ENCODE measurements at places on chromosomes 4 and X.
A peak's percentile ranks its signal among the peaks of the same experiment; 100 is the strongest.

GRCh38 chrX:107654872-107655761 lies 26.8 kb downstream of the PRPS1 start:
- DNase-seq = peak; percentile 51

DNA sequence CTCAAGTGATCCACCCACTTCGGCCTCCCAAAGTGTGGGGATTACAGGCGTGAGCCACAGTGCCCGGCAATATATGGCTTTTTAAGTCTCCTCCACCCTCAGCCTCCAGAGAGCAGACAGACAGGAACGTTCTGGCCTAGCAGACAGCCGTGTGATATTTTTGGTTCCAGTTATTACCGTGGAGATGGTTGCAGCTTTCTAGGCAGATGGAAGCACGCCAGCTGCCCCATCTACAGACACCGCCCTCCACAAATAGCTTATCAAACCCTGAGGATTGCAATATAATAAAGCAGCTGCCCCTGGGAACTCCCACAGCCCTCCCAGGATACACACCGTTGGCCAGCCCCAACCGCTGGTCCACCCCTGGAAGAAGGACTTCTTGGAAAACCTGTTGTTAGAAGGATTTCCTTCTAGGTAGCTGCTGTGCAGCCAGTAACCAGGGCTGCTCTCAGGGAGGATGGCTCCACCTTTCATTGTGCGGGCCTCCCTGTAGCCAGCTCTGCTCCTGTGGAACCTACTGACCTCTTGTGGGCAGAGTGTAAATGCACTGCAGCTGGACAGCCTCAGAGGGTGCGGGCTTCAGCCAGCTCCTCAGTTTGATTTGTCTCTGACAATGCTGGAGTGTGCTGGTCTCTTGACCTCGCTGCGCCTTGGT lies 44.0 kb downstream of the SLC25A5 start:
- DNase-seq = peak; percentile 76

DNA sequence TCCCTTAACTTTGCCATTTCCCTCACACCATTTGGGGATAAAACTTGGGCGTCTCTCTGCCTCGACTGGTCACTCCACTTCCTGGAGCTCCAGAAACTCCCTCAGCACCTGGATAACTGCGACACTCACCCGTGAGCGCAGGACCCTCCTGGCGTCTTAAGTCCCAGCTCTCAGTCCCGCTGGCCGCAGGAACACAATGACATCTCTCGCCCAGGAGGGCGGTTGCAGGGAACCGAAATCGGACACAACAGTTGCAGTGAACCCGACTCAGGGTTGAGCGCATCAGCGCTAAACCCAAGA lies 370.9 kb upstream of the SMIM31 start:
- no peak for DNase-seq

GRCh38 chrX:12950851-12951594 lies 23.9 kb upstream of the TMSB4X start:
- no peak for DNase-seq

DNA sequence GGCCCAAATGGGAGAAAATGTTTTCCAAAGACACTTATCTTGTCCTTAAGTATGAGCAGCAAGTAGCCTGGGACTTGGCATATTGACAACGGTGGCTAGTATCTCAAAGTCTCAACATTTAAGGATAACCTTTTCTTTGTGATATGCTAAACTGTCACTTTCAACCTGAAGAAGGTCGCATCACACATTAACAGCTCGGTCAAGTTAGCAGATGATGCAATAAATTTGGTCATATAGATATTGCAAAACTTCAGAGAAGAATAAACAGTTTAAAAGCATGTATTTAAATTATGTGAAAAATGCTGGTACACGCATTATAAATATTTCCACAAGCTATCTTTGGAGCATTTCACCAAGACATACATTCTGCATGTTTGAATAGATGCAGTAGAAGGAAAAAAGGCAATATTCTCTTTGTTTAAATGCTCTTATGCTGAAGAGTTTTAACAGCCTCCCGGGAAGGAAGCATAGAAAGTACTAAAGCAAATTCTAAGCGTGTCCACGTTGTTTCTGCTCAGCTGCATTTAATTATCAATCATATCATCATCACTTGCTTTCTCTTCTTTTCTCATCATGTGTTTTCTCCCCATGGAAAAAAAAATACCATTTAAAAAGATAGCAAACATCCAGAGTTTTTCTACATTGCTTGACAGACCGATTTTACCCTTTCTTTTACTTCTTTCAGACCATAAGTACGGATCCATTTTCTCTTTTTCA lies 24.2 kb downstream of the ARHGAP6 start:
- DNase-seq = no peak

DNA sequence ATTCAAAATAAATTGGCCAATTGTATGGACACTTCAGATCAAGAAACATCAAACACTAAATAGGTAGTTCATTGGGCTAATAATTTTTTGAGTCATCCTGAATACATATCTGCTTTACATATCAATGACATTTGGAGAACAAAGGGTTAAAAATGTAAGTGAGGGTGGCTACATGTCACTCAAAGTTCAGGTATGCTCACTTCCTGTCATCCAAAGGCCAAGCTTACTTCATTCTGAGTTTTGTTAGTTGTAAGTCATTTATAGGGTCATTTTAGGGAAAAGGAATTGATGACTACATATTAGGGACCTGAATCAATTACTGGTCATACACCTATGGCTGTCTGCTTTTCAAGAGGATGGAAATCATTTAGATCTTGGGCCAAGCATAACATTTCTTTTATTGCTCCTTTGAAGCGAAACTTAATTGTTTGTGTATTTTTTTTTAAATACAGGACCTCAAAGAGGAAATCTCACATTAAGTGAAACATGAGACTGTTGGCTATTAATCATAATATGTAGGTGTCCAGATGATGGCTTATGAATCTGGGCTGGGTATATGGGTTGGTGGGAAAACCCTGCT lies 119.2 kb upstream of the LEF1 start:
- no peak for DNase-seq

GRCh38 chr4:154456240-154456639 lies 35.4 kb downstream of the DCHS2 start:
- no peak for DNase-seq

DNA sequence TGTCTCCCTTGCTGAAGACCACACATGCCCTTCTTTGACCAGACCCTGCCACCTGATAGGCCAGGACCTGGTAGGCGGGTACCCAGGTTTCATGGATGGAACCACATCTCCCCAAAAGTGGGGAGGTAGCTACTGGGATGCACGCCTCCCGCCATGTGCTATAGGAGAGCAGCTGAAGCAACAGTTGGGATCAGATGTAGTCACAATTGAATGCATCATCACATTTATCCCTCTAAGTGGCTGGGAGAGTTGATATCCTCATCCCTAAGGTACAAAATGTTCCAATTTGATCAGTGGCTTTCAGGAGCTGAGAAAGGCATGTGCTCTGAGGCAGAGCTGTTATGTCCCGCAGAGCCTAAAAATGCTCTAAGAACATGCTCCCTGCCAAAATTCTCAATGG lies 54.0 kb upstream of the MTM1 start:
- DNase-seq = no peak

- DNase-seq = no peak
Measured at GRCh38 chr4:82677327-82677726, 115.5 kb upstream of the TMEM150C start.

DNA sequence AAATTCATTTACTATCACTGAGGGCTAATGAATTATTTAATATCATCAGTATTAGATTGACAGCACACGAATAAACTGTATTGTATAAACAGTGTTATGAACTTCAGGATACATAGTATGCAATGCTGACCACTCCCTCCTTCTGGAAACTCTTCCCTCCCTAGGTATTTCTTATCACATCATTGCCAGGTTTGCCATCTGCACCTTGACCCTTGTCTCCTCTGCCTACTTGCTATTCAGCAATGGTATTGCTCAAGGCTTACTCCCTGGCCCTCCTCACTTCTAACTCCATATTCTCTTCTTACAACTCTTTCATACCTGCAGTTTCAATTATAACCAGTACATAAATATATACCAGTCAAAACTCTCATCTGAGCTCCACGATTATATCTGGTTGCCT lies 38.9 kb downstream of the ATP8A1 start:
- DNase-seq = no peak

DNA sequence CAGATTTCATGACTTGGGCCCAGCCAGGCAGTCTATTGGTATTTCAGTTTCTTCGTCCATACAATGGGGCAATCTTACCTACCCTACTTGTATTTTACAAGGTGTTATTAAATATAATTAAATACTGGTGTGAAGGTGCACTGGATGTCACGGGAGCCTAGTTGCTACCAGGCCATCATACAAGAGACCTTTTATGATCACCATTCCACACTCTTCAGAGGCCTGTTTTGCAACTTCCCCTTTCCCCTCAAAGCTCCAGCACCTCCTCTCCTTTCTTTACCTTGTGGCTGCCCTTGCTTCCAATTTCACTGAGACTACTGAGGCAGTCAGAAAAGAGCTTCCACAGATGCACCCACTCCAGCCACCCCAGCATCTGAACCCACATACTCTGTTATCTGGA lies 93.8 kb upstream of the HELT start:
- DNase-seq = no peak

- no peak for DNase-seq
Measured at GRCh38 chr4:155208258-155209054, at the start of gene NPY2R. NPY2R (plus strand) TSS chr4:155208636; CDS start chr4:155213940, 5,304 bp downstream.

GRCh38 chrX:136863826-136864225 lies 16.7 kb downstream of the RBMX start:
- DNase-seq = no peak

DNA sequence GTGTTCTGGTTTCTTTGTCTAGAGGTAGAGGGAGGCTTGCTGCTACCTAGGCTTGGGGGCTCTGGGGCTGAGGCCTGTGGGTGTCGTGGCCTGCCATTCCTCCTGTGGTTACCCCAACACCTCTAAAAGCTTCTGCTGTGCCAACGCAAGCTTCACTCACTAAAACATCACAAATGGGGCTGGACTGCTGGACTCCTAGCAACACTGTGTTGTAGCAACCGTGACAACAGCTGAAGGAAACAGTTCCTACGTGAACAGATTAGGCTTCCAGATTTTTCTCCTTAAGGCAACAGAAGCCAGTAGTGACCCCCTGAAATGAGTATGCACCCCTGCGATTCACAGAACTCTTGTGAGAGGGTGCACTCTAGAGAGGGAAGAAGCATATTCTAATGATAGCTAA lies 138.3 kb upstream of the TEX13D start:
- no peak for DNase-seq

DNA sequence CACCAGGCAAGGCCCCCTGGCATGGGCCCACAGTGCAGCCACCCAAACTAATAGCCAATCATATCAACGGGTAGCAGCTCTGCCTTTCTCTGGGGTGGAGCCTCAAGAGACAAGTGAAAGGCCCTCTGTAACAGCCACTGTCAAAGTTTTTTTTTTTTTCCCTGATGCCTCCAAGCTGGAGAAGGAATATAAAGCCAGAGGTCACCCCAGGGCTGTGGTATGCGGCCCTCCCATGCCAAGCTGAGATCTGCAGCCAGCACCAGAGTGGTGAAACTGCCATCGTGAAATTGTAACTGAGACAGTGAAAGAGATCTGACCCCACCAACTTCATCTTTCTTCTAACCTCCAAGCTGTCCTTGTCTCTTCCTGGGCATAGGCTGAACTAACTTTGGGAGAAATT lies 407.0 kb downstream of the KLHL4 start:
- DNase-seq = no peak

GRCh38 chrX:31240982-31241381 lies 169.1 kb upstream of the FTHL17 start:
- no peak for DNase-seq

DNA sequence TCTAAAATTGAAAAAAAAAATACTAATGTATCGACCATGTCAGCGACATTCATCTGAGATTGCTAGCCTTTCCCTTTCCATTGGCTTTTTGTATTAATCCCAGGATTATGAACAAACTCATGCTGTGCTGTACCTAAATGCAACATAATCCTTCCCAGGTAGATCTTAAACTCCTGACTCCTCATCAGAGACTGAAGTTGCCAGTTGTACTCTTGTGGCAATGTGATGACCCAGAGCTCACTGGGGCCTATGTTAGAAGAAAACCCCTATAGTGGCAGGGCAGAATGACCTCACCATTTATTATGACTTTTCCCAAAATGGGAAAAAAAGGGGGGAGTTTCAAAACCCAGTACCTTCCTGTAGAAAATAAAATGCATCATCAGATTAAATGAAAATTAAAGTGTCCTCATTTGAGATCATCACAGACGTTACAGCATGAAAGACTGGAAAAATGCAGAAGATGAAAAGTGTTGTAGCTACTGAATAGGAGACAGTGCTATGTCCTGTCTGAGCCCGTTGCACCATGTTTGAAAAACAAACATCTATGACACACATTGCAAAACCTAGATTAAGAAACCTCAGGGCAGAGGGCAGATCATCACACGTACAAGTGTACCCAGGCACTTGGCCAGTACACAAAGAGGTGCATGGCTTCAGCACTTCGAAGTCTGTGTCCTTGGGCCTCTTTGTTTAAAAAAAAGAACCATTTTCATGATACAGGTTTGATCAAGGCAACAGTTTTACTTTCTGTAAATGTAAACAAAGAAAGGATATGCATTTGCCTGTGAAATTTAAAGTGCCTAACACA lies 6.8 kb upstream of the ACSL4 start:
- DNase-seq = peak; percentile 22
